T-cell (primary cell): ENCODE measurements at places on chromosomes 1 and 21. TPM values are rescaled to one million over a fixed set of nuclear protein-coding genes. Genes with fewer than 3 reads are reported as not detected.

GRCh38 chr21:32562426-32562825, 22.9 kb downstream of the TCP10L start:
- H3K4me1 ChIP-seq = peaks cover 5% of the 10 kb centered on the region
- H3K4me3 ChIP-seq = no peak overlapping the region
- no peaks in the 10 kb centered on the region for H3K36me3 ChIP-seq
- no peaks in the 10 kb centered on the region for H3K27me3 ChIP-seq

Gene ELF3
- 0.90 TPM for total RNA-seq

DNA sequence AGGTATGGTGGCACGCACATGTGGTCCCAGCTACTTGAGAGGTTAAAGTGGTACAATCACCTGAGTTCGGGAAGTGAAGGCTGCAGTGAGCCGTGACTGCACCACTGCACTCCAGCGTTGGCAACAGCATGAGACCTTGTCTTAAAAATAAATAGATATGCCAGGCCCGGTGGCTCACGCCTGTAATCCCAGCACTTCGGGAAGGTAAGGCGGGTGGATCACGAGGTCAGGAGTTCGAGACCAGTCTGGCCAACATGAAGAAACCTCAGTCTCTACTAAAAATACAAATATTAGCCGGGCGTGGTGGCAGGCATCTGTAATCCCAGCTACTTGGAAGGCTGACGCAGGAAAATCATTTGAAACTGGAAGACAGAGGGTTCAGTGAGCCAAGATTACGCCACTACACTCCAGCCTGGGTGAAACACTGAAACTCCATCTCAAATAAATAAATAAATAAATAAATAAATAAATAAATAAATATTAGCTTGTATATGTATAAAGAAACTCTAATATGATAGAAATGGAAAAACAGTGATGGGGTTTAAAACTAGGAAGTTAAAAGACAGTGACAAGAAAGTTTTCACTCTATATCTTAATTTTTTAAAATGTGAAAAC, 18.8 kb downstream of the GATAD2B start:
- H3K4me3 ChIP-seq = no peak overlapping the region
- H3K27ac ChIP-seq = no peak overlapping the region
- no peak for DNase-seq
- H3K4me1 ChIP-seq = peaks cover 21% of the 10 kb centered on the region
- no peaks in the 10 kb centered on the region for H3K27me3 ChIP-seq

DNA sequence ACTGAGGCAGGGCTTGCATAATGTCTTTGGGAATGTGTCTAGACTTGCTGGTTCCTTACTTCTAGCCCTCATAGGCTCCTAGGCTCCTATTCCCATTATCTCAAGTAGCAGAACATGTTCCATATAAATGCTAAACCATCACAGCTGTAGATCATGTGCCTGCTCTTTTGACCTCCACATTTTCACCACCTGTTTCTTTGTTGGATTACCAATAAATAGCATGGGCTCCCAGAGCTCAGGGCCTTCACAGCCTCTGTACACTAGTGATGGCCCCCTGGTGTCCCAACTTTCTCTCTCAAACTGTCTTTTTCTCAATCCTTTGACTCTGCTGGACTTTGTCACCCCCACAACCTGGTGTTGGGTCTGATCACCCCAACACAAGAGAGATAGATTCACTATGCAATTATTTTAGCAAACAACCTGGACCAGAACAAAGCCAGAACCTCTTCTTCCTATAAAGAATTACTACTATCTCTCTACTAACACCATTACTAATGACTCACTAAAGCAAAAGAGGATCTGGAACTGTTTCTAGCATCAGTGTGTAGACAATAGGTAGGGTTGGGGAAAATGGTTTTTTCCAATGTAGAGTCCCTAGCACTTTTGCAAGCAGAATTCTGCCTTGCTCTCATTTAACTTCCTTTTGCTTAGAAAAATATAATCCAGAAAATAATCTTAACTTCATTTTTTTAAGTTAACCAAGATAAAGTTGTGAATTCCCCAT, 51.7 kb downstream of the WLS start:
- DNase-seq = no peak
- H3K4me3 ChIP-seq = no peak overlapping the region

Gene SPATA46
- total RNA-seq = not detected

Gene LCE1A
- not detected for total RNA-seq
